ENCODE measurements at places on chromosomes 5 and 9. TPM values are rescaled to one million over a fixed set of nuclear protein-coding genes. Genes with fewer than 3 reads are reported as not detected.

DNA sequence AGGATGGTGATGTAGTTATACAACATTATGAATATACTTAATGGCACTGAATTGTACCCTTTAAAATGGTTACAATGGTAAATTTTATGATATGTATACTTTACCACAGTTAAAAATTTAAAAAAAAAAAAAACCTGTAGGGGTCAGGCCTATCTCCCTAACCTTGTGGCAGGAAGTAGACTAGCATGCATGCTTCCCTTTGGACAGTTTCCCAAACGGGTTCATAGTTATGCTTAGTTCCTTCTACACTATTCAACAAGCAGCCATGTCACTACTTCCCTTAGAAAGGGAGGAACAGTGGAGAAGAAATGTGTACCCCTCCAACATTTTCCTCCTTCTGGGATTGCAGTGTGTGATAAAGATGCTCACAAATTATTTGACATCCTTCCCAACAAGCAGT lies 32.5 kb downstream of the IDNK start:
- no peak for DNase-seq

DNA sequence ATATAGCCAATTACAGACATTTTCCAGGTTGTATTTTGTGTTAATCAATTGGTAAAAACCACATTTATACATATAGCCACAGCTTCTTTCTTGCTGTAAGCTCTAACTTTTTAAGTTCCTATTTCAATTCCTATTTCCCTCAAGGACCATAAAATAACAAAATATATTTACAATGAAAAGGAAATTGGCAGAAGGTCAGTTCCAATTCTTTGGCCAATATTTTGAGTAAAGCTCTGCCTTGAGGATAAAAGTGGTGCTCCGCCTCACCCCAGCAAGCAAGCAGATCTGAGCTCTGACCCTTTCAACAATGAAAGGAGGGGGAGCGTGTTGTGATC lies 203.4 kb upstream of the RASEF start:
- no peak for DNase-seq

- DNase-seq, result no peak
Observed at GRCh38 chr9:101369286-101369685, 15.5 kb downstream of the BAAT start.

DNA sequence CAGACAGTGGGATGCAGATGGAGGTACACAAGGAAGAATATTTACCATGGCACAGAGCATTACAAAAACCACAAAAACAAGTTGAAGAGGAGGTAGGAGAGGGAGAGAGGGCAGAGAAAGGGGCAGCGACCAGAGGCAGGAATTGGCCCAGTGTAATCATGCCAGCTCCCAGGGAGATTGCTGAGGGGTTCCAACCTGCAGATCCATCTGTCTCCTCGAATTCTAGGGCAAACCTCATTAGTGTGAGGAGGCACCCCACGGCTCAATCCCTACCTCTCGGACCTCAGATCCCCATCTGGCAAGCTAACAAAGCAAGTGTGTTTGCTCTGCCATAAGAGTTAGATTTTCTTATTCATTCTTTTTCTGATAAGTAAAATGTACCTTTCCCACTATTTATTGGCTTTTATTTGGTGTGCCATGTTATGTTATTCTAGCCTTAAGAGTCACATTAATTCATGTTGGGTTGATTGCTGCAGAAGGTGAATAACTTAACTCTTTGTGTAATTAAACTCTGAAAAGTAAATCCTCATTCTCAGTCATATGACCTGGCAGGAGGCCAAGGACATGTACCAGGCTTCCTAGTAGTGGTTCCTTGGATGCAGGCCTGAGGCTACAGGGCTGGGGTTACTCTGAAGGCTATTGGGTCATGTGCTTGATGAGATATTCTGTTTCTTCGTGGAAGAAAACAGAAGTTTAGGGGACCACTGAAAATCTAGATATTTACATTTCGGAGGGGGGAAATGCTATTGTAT lies 315.2 kb upstream of the ATP10B start:
- peak; percentile 48 for DNase-seq

Gene ST6GALNAC4
- 39.5 TPM for total RNA-seq

DNA sequence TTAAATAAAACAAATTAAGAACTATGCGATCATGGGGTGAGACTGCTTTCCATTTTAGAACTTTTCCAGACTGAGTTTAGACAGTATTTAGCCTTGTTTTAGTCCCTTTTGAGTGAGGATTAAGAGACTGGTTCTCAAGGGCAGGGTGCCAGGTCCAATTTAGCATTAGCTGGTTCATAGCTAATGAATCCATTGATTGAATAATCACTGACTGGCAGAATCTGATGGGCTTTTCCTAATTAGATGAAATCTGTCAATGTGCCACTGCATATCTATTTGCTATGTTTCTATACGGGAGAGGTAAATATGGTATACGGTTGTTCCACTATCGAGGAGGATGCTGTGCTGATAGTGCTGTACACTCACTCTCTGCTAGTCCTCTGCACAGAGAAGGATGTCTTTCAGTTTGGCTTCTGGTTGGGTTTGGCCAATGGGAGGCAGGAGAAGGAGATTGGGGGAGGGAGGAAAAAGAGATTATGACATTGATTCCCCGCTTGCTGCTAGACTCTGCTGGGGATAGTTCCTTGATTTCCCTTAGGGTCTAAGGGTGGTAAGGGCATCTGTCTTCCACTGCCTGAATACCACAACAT lies 496.6 kb downstream of the CTNND2 start:
- DNase-seq, result no peak

DNA sequence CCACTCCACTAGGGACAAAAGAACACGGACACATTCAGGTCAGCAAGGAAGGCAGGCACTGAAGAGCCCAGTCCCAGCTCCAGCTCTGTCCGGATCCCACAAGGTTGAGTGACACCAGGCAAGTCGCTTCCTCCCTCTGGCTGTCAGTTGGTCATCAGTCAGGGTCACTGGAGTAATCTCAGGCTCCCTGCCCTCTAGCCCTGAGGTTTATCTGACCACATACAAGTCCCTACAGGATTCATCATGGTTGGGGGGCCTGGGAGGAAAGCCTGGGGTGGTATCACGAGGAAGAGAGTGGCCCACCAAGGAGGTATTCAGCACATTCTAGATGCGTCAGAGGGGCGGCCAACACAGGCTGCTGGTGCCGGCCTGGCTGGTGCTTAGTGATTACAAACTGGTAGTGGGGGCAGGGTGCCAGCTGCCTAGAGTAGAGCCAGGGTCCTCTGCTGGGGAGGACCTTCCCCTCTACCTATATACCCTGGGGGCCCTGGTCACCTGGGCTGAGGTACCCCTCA lies 81.5 kb downstream of the SHB start:
- DNase-seq, result no peak

DNA sequence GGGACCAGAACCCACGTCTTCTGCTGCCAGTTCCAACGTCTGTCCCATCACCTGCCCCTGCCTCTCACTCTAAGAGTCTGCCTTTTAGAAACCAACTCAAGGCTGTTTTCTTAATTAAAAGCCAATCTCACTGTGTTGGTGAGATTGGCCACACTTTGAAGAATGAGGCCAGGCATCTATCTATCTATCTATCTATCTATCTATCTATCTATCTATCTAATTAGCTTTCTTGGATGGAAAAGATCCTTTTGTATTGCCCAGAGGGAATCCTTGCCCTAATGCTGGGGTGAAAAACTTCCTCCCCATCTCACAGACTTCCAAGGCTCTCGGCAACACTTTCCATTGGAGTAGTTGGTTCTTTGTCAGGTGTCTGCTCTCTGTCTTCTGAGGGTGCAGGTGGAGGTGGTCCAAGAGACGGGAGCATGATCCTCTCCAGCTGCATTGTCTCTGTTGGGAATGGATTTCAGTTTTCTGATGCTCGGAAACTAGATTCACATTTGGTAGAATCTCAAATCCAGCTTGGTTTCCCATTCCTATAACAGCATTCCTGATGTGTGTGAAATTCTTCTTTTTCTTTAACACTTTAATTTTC lies 57.9 kb downstream of the GALNT12 start:
- no peak for DNase-seq

Gene IL7R
- total RNA-seq, result 0.44 TPM

GRCh38 chr5:42880496-42881150 lies 68.9 kb upstream of the SELENOP start:
- DNase-seq, result no peak

Gene PCDHB16
- 1.8 TPM for total RNA-seq

Gene UBAP1
- 64.4 TPM for total RNA-seq

DNA sequence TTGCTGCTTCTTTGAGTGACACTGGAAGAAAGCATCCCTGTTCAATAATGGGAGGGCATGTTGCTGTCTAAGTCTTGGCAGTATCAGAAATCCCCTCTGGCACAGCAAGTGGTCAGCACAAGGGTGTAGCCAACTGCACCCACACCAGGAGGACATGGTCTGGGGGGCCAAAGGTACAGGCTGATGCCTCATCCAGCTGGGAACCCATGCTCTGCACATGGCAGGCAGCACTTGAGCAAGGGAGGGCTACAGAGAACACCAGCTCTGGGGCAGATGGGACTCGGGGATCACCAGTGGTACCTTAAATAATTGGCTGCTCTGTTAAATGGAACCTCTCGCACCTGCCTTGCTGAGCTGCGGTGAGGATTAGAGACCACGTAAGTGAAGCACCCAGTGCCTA lies 265.2 kb downstream of the SYK start:
- no peak for DNase-seq

DNA sequence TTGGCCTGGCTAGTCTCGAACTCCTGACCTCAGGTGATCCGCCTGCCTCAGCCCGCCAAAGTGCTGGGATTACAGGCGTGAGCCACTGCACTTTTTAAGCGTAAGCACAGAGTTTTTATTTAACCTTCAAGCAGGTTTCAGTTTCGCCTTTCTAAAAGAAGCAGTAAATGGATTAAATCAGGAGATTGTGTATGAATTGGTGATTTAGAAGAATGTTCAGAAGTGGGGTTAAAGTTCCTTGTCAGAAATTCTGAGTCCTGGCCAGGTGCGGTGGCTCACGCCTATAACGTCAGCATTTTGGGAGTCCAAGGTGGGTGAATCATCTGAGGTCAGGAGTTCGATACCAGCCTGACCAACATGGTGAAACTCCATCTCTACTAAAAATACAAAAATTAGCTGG lies 12.2 kb downstream of the HSPA4 start:
- peak; percentile 40 for DNase-seq

DNA sequence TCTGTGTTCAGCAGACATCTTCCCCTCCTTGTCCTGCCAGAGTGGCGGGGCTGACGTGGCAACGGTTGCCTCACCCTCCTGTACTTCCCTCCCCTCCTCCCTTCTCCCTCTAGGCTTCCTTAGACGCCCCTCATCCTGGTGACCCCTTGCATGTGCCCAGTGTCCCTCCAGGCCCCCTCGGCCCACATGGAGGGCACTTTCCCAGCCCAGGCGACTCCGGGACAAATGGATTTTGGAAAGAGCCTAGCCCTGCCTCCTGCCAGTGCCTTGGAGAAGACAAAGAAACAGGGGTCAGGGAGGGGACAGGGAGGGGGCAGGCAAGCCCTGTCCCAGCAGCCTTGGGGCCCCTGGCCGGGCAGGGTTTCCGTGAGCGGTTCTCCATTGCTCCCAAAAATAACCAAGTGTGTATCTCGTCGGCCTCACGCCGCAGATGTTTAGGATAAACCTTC lies 38.3 kb upstream of the NEURL1B start:
- DNase-seq, result no peak

Gene TAF11L10
- total RNA-seq, result not detected

- DNase-seq, result no peak
Observed at GRCh38 chr5:170519549-170519948, 15.7 kb downstream of the KCNIP1 start.

DNA sequence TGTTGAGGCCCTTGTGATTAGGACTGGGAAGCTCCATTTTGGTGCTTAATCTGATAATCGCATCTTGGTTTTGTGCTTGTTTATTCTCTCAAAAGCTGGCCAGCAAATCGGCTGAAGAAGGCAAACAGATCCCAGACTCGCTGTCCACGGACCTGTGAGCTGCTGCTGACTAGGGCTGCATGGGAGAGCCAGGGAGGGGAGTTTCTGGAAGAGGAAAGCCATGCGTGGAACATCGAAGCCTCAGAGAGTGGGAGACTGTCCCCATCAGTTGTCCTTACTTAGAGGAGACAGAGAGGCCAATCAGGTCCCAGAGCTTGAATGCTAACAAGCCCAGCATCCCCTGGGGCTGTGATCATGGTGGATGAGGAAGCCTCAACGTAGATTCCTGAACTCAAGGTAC lies 23.0 kb upstream of the FOXI1 start:
- DNase-seq, result no peak
